ENCODE measurements at places on chromosomes 6 and 20. TPM values are rescaled to one million over a fixed set of nuclear protein-coding genes. Genes with fewer than 3 reads are reported as not detected.

The C6orf163 gene
- total RNA-seq = 1.9 TPM

The GUCA1A gene
- total RNA-seq = not detected

GRCh38 chr6:13794184-13794583 is 20.2 kb downstream of the MCUR1 start:
- H3K4me3 ChIP-seq = no peak overlapping the region
- peaks cover 18% of the 10 kb centered on the region for H3K4me1 ChIP-seq
- peak overlapping the region; percentile 39 for H3K27ac ChIP-seq
- no peak for DNase-seq

GRCh38 chr20:62367633-62368391 is 700 bp upstream of the LAMA5 start:
- peaks cover 3% of the 10 kb centered on the region for H3K4me1 ChIP-seq
- peak overlapping the region; percentile 62 for H3K4me3 ChIP-seq
- peaks cover 26% of the 10 kb centered on the region for H3K27me3 ChIP-seq
- no peak overlapping the region for H3K27ac ChIP-seq
- peak; percentile 71 for DNase-seq

- peak overlapping the region; percentile 39 for H3K4me3 ChIP-seq
- peaks cover 27% of the 10 kb centered on the region for H3K4me1 ChIP-seq
- DNase-seq = no peak
- peaks cover 2% of the 10 kb centered on the region for H3K27me3 ChIP-seq
Observed at GRCh38 chr6:26319405-26320128, 45.4 kb upstream of the BTN3A2 start.

- H3K36me3 ChIP-seq = peaks cover 54% of the 10 kb centered on the region
- H3K27me3 ChIP-seq = no peaks in the 10 kb centered on the region
- H3K27ac ChIP-seq = peak overlapping the region; percentile 96
- DNase-seq = peak; percentile 73
- peak overlapping the region; percentile 95 for H3K4me3 ChIP-seq
Observed at GRCh38 chr6:166949528-166950442, 6.6 kb downstream of the RNASET2 start.

DNA sequence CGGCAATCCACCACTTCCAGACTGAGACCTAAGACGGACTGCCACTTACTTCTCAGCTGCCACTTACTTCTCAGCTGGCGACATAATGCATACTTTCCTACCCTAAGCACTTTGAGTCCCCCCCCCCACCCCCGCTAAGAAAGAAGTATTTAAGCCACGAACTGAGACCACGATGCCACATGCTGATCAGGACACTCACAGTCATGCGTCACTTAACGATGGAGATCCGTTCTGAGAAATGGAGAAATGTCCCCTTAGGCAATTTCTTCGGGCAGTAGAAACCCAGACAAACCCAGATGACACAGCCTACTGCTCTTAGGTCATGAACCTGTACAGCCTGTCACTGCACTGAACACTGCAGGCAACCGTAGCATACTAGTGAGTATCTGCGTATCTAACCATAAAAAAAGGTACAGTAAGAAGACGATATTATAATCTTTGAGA is 690 bp downstream of the IFNGR1 start:
- no peaks in the 10 kb centered on the region for H3K27me3 ChIP-seq
- DNase-seq = peak; percentile 83
- peak overlapping the region; percentile 98 for H3K27ac ChIP-seq
